Caco-2 (cell line): ENCODE measurements at places on chromosomes 2 and 18. TPM values are rescaled to one million over a fixed set of nuclear protein-coding genes. Genes with fewer than 3 reads are reported as not detected.

GRCh38 chr2:240964704-240965295 lies 33.6 kb upstream of the SNED1 start:
- no peaks in the 10 kb centered on the region for H3K27me3 ChIP-seq
- H3K36me3 ChIP-seq, result no peaks in the 10 kb centered on the region
- H3K4me3 ChIP-seq, result no peak overlapping the region
- H3K27ac ChIP-seq, result no peak overlapping the region
- H3K4me1 ChIP-seq, result no peaks in the 10 kb centered on the region
- no peak for DNase-seq

The TUBA4B gene
- total RNA-seq, result not detected in 2 replicates

DNA sequence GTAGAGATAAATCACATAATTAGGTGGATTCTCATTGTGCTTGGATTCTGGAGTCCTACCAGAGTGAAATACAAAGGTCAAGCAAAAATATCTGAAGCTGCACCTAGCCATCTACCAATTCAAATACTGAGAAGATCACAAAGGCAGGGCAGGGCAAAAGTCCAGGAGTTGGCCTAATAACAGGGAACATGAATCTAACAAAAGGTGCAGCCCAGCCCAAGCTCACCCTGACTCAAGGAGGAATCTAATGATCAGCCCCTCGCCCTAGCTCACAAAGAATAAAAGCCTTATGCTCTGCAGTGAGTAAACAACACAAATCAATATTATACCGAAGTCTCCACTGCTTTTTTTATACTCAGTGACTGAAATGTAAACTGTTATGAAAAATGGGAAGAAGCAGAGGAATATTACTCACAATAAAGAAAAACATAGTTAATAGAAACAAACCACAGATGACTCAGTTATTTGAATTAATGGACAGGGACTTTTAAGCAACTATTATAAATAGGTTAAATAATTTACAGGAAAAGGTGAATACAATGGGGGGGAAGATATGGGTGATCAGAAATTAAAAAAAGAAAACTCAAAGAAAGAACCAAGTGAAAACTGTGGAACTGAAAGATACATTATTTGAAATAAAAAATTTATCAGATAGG lies 49.5 kb downstream of the ANTXR1 start:
- no peaks in the 10 kb centered on the region for H3K36me3 ChIP-seq
- DNase-seq, result peak; percentile 18
- no peak overlapping the region for H3K27ac ChIP-seq
- peaks cover 17% of the 10 kb centered on the region for H3K4me1 ChIP-seq
- H3K4me3 ChIP-seq, result no peak overlapping the region

GRCh38 chr2:236284208-236284607 lies 20.0 kb upstream of the ASB18 start:
- H3K4me3 ChIP-seq, result no peak overlapping the region
- no peaks in the 10 kb centered on the region for H3K36me3 ChIP-seq
- no peaks in the 10 kb centered on the region for H3K27me3 ChIP-seq
- no peaks in the 10 kb centered on the region for H3K4me1 ChIP-seq
- H3K27ac ChIP-seq, result no peak overlapping the region
- no peak for DNase-seq

The SLC14A1 gene
- total RNA-seq, result not detected in 2 replicates

The VSNL1 gene
- total RNA-seq, result 0.43 and 0.60 TPM in 2 replicates

GRCh38 chr2:45922577-45922988 lies 271.1 kb downstream of the PRKCE start:
- no peaks in the 10 kb centered on the region for H3K36me3 ChIP-seq
- no peaks in the 10 kb centered on the region for H3K27me3 ChIP-seq
- no peak for DNase-seq
- no peak overlapping the region for H3K4me3 ChIP-seq

GRCh38 chr2:102058293-102058833 lies 66.6 kb downstream of the IL1R2 start:
- H3K4me3 ChIP-seq, result no peak overlapping the region
- H3K36me3 ChIP-seq, result no peaks in the 10 kb centered on the region
- H3K4me1 ChIP-seq, result peaks cover 15% of the 10 kb centered on the region
- DNase-seq, result no peak
- peak overlapping the region; percentile 19 for H3K27ac ChIP-seq
- no peaks in the 10 kb centered on the region for H3K27me3 ChIP-seq

DNA sequence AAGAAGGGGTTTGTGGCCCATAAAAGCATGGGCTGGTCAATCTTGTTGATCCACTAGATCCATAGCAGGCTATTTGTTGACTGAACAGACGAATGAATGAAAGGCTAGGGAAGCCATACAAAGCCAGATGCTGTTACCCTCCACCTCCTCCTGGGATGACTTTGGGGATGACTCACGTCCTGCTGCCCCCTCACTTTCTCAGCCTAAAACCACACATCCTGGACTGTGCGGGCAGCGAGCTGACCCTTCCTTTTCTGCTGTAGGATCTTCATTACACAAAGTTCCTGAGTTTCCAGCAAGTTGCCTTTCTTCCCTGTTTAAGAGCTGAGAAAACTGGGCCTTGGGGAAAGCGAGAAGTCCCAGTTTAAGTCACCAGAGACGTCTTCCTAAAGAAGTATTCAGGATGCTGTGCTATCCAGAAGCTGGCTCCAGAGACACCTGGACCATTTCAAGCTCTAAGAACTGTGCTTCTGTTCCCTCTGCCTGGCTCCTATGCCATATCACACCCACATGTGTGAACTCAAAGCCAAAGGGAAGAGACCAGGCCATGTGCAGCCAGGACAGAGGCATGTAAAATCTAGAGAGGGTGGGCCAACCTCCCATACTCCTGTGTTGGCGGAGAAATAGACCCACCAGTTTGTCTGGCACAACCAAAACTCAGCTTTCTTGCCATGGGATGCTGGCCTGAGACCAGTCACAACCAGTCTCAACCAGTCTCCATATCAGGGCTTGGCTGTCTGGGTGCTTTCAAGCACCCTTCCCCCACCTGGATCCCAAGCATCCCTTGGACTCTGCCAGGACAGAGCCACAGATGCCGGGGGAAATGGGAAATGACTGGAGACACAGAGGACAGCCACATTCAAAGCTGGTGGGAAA lies 4.7 kb upstream of the SLC20A1 start:
- H3K4me1 ChIP-seq, result peaks cover 21% of the 10 kb centered on the region
- no peak overlapping the region for H3K27ac ChIP-seq
- H3K36me3 ChIP-seq, result no peaks in the 10 kb centered on the region; the same call in 1 of the 2 replicates
